ENCODE measurements at places on chromosomes 2 and 18.

- no peak for DNase-seq
Measured at GRCh38 chr18:67379981-67380380, 136.5 kb downstream of the DSEL start.

GRCh38 chr2:118697781-118698180 lies 149.7 kb downstream of the EN1 start:
- DNase-seq = no peak

DNA sequence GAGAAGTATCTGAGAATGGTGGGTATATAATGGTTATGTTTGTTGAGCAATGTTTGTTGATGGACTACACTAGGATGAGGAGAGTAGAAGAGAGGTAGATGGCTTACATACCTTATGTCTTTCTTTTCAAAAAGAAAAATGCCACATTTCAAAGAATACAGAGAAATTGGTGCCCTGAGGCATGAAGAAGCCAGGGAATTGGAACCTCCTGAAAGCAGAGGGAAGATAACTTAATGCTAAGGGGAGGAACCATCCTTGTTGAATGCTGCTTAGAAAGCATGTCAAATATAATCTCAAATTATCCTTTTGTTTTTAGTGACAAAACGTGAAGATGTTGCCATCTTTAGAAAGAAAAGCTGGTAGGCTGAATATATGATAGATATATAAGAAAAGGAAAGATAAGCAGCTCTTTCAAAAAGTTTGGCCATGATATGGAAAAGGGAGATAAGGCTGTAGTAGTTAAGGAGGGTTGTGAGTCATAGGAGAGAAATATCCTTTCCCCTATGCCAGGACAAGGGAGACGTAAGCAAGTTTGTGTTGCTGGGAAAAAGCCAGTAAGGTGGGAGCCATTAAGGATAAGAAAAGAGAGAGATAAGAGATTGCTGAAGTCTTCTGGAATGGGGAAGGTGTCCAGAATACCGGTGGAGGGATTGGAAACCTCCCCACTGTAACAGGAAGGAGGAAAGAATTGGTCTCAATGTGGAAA lies 66.3 kb downstream of the SCN2A start:
- no peak for DNase-seq

- no peak for DNase-seq
Measured at GRCh38 chr2:138115666-138116065, 151.4 kb downstream of the HNMT start.

- DNase-seq = no peak
Measured at GRCh38 chr2:24183366-24184069, 8.7 kb downstream of the FAM228A start.

DNA sequence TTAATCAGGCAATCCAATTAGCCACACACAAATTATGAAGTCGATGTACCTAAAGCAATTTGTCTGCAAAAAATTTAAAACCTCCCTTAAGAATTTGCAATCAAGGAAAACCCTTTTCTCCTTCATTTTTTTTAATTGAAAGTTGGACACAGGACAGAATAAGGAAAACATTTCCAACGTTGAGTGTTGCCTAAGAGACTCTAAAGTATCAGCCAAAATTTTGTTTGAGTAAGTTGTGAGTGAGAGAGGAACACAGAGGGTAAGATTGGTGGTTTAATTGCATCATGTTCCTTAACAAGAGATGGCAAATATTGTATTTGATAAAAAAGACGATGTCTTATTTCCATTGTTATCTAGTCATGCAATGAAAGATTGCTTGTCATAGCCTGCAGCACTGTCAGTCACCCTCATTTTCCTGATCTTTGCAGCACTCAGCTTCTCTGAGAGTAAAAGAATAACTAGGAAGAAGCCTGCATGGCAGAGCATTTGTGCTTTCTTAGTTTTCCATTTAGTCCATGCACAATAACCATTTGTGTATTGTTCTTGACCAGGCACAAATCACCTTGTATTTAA lies 115.5 kb downstream of the ICOS start:
- no peak for DNase-seq

GRCh38 chr2:42618972-42619371 lies 50.5 kb downstream of the MTA3 start:
- DNase-seq = no peak

DNA sequence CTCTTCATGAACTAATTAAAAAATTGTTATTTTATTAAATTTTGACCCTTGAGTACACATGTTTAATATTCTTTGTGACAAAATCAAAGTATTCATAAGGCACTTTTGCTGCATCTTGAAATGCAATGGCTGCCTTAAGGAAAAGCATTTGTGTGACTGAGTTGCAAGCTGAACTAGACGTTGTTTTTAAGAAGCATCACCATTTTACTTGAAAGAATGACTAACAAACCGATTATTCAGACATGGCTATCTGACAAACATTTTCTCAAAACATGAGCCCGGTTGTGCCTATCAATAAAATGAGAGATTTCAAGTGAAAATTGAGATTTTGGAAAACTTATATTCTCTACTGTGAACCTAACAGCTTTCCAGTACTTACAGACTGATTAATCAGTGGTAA lies 2.8 kb downstream of the GCFC2 start:
- DNase-seq = no peak

- DNase-seq = no peak
Measured at GRCh38 chr18:78818961-78819360, 160.7 kb upstream of the SALL3 start.

DNA sequence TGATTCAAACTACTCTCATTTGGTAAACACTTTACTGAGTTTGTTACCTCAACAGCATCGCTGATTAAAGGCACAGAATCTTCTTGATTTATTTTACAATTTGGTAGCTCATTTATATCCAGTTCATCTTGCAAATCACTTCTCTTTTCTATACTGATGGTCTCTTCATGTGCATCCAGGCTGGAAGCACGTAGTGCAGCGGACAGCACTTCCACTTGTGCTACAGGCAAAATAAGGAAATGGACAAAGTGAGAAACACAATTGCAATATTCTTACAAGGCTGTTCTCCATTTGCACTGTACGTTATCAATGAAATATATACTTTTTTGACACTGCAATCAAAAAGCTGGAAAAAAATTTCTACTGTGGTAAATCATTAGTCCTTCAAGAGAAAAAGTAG lies 51.0 kb downstream of the PPP4R1 start:
- DNase-seq = no peak

DNA sequence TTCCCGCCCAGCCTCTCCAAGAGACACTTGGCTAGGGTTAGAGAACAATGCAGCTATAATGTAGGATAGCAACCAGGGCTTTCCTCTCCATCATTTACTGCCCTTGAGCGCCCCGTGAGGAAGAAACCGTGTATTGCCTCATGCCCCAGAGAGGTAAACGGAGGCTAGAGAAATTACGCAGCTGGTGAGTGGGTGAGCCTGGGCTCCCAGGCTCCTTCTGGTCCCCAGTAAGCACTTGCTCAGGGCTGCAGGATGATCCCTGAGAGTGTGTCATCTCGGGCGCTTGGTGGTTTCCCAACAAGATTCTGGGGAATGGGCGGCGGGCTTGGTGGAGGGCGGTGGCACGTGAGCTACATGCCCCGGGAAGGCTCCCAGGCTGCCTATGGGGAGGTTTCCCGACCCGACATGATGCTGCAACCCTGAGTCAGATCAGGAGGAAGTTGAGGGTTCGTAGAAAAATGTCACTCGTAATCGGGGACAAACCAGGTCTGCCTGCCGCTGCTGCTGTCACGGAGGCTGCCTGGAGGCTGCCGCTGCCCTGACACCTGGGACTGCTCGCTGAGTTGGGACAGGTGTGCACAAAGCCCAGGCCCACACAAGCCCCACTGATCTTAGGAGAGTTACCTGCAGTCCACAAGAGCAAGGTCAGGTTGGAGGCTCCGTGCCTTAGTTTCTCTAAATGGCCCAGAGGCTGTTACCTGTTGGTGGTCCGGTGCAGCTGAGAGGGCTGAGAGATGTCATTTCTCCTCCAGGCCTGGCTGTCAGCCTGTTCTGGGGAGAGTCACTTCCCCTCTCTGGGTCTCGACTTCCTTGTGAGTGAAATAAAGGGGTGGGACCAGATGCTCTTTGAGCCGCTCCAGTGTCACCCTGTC lies at the start of gene GPR55:
TSS of gene GPR55 (minus strand) at position 773 of the 872 bp plus-strand sequence. CDS start 14,280 bp downstream, outside the sequence.
- peak; percentile 10 for DNase-seq

DNA sequence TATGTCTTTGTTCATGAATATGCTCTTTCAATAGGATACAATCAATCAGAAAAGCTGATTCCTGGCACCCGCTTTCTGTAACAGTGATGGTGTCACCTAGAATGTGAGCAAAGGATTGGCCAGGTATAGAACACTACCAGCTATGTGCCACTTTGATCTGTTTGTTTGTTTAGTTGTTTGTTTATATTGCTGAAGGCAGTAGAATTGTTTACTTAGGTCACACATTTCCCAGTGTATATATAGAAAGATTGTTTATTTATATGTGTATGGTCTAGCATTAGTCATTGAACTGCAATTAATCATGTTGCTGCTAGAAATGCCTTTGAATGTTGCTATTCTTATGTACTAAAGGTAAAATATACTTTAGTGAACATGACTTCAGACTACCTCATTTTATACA lies 1678.6 kb upstream of the CELF4 start:
- DNase-seq = no peak

DNA sequence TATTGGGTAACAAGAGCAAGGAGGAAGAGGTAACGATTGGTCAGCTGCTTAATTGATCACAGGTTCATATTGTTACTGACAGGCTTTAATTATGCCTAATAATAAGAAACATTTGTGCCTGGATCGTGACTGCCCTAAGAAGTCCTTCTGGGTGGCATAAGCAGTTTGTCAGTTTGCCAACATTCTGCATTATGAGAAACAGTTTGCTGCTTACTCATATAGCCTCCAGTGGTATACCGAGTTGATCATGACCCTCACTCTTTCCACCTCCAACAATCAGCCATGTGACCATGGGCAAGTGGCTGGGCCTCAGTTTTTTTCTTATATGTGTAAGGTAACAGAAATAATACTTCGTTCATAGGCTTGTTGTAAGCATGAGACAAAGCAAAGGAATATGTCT lies 96.6 kb upstream of the CABLES1 start:
- DNase-seq = no peak

GRCh38 chr18:36380173-36380827 lies 82.8 kb downstream of the FHOD3 start:
- no peak for DNase-seq

GRCh38 chr2:20612925-20613916 lies 37.7 kb downstream of the HS1BP3 start:
- DNase-seq = no peak

DNA sequence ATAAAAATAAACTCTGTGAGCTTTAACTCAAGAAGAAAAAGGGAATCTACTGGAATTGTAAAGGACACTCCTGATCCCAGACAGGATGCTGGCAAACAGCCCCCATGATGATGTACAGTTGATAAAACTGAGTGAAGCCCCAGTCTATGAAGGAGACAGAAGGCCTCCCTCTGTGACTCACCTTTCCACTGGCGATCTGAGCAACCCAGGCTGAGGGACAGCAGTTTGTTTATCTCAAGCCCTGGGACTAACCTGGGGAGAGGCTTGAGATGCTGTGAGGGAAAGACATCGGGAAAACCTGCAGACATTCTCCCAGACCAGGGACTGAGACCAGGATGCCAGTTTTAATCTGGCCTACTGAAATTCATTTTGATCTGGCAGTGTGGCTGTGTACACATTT lies 104.5 kb upstream of the CDH2 start:
- no peak for DNase-seq

GRCh38 chr2:140526575-140526974 lies 1604.2 kb downstream of the LRP1B start:
- DNase-seq = no peak

- no peak for DNase-seq
Measured at GRCh38 chr18:8643326-8643878, 34.2 kb downstream of the RAB12 start.

- no peak for DNase-seq
Measured at GRCh38 chr2:36322108-36322507, 33.5 kb upstream of the CRIM1 start.

GRCh38 chr18:9506046-9506792 lies 30.9 kb downstream of the RALBP1 start:
- no peak for DNase-seq

DNA sequence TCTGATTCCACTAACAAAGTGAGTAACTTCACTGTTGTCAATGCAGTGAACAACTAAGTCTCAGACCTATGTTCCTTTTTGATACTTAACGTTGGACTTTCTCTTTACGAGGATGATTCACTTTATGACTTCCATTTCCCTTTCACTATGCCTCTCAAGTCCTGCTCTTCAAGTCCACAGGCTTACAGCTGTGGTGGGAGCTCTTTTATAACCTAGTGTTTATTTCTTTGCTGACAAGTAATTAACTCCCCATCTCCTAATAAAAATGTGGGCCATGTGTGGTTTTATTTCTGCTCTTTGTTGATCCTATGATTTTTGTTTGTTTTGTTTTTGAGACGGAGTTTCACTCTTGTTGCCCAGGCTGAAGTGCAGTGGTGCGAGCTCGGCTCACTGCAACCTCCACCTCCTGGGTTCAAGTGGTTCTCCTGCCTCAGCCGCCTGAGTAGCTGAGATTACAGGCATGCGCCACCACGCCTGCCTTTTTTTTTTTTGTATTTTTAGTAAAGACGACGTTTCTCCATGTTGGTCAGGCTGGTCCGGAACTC lies 142.1 kb downstream of the USP34 start:
- DNase-seq = no peak

DNA sequence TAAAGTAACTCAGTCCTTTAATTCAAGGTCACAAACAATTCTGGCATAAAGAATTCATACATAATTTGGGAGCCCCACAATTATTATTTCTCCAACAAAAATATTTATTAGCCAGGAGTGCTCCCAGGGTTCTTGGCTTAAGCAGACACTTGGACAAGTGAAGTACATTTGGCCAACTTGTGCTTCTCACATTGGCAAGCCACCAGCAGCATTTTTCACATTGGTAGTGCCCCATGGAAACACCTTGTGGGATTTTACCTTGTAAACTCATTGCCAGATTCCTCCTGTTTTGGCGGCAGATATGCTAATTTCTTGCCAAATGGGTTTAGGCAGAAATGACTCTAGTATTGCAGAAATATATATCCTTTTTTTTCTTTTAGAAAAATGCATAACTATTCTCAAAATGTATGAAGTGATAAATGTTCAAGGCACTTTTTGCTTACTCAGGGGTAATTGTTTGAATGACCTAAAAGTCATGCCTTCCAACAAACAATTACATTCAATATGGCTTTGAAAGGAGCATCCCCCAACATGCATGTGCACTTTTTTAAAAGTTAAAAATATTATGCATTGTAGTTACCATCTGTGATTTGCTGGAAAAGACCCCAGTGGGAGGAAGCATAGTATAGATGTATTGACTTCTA lies 113.5 kb downstream of the CSRNP3 start:
- DNase-seq = no peak

- DNase-seq = no peak
Measured at GRCh38 chr2:215722986-215723630, 287.2 kb upstream of the FN1 start.

DNA sequence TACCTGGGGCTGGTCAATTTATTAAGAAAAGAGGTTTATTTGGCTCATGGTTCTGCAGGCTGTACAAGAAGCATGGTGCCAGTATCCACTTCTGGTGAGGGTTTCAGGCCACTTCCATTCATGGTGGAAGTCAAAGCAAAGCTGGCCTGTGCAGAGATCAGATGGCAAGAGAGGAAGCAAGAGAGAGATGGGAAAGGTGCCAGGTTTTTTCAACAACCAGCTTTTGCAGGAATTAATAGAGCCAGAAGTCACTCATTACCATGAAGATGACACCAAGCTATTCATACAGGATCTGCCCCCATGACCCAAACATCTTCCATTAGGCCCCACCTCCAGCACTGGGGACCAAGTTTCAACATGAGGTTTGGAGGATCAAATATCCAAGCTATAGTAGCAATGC lies 56.8 kb upstream of the ST3GAL5 start:
- DNase-seq = no peak

GRCh38 chr2:32864334-32865111 lies 82.2 kb upstream of the LTBP1 start:
- DNase-seq = no peak

GRCh38 chr2:48114256-48114655 lies 208.0 kb upstream of the FBXO11 start:
- no peak for DNase-seq

All from effector CD8-positive, alpha-beta T cell (primary cell).